CD4-positive, alpha-beta T cell treated with Interleukin-1 beta for 1 hour (primary cell): ENCODE measurements at places on chromosomes 5 and 9.

GRCh38 chr9:120312031-120312430 lies 267.9 kb downstream of the CDK5RAP2 start:
- DNase-seq, result no peak

DNA sequence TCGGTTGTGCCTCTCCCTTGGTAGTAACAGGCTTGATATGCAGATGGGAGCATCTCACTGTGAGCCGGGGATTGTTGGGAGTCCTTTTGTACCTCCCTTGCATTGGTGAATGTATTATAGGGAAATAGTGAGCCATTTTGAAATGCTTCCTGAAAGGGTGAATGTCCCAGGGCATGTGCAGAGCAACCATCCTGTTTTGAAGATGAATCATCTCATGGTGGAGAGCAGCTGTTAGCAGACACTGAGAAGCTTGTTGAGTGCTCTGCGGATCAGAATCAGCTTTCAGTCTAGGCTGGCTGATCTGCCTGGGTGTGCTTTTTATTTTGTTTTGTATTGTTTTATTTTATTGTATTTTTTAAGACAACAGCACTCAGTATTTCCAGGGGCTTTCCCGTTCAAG lies 29.7 kb downstream of the SLC36A1 start:
- DNase-seq, result no peak

DNA sequence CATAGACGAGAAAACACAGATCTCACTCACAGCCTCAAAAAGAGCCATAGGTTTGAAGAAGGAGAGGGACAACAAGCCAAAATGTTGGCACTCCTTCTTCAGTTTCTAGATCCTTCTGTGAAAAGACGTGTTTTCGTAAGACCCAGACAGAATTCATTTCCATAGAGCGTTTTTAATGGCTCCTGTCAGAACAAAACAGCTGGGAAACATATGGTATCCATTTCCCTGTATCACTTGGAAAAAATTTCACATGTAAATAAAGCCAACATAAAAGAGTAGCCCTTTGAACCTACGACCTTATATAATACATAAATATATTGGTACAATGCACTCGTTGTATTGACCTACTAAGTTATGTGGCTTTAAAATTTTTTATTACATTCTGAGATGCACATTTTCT lies 108.1 kb downstream of the SNCAIP start:
- DNase-seq, result no peak

- DNase-seq, result no peak
Observed at GRCh38 chr5:24407466-24407865, 237.3 kb downstream of the CDH10 start.
